Stimulated activated CD8-positive, alpha-beta memory T cell treated with anti-CD3 and anti-CD28 coated beads, Interleukin-7, amount 100 ng/mL, for 1 hour (primary cell): ENCODE measurements at places on chromosomes 5 and 9.

DNA sequence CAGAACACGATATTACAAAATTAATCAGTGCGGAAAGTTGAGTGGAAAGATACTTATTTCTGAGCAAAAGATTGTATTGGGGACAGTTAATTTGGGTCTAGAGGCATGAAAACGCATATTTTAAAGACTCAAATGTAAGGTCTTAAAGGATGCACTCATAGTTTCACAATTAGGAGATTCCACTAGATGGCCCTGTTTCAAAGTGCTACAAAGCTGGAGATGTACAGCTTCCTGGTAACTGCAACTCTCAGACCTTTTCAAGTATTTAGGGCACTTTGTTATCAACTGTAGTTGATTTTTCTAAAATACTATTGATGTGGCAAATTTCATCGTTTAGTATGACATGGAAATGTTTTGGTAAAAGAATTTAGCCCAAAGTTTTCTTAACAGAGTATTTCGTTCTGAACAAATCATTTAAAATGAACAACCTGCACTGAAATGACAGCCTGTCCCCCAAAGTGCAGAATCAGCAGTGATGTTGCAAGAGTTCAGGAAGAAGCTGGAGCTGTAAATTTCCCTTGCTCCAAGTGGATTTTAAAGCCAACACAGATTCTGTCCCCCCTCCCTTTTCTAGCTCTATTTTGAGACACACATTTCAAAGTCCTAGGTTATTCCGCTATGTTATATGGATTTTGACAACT lies 16.2 kb upstream of the NDUFB6 start:
- no peak for DNase-seq

DNA sequence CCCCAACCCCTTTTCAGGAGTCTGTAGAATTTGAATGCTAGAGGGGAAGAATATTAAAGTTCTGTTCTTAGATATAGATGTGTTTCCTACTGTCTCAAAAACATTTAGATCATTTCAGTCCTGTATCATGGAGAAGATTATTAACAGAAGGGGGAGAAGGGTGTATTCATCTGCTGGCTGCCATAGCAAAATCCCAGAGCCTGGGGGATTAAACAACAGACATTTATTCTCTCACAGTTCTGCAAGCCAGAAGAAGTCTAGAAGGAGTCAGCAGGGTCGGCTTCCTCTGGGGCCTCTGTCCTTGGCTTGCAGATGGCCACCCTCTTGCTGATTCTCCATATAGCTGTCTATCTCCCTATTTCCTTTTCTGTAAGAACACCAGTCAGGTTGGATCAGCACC lies 150.1 kb upstream of the OTULINL start:
- DNase-seq, result no peak

GRCh38 chr5:75608870-75609269 lies 2.4 kb upstream of the ANKDD1B start:
- no peak for DNase-seq

DNA sequence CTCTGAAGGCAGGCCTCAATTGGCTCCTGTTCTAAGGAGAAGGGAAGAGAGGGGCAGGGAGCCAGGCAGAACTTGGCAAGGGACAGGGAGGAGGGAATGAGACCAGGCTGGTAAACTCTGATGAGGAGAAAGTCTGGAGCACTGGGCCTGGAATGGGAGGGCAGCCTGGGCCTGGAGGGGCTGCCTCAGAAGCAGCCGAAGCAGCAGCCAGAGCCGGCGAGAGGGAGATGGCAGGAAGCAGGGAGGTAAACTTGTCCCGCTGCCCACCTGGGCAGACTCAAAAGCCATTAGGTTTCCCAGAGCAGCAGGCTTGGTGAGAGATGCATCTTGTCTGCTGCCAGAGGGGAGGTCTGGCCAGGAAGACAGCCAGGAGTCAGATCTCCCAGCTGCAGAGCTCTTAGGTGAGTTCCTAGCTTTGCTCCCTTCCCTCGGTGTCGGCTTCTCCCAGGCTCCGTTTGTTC lies 37.0 kb upstream of the CRB2 start:
- no peak for DNase-seq

DNA sequence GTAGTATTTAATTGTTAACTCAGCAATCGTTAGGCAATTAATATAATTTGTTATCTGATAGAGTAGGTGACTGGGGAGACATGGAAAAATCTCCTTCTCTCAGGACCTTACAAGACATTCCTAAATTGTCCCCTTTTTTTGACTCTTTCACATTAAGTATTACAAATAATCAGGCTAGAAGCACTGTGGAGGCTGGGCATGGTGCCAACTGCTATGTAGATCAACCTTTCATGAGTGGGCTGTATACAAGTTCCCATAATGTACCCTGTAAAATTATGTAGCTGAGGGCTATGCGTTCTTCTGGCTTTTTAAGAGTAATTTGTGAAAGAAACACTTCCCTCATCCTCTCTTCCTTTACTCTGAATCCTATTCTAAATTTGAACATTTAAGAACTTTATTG lies 140.2 kb downstream of the NFIB start:
- DNase-seq, result no peak

GRCh38 chr5:139772089-139772791 lies 23.4 kb upstream of the PSD2 start:
- no peak for DNase-seq

DNA sequence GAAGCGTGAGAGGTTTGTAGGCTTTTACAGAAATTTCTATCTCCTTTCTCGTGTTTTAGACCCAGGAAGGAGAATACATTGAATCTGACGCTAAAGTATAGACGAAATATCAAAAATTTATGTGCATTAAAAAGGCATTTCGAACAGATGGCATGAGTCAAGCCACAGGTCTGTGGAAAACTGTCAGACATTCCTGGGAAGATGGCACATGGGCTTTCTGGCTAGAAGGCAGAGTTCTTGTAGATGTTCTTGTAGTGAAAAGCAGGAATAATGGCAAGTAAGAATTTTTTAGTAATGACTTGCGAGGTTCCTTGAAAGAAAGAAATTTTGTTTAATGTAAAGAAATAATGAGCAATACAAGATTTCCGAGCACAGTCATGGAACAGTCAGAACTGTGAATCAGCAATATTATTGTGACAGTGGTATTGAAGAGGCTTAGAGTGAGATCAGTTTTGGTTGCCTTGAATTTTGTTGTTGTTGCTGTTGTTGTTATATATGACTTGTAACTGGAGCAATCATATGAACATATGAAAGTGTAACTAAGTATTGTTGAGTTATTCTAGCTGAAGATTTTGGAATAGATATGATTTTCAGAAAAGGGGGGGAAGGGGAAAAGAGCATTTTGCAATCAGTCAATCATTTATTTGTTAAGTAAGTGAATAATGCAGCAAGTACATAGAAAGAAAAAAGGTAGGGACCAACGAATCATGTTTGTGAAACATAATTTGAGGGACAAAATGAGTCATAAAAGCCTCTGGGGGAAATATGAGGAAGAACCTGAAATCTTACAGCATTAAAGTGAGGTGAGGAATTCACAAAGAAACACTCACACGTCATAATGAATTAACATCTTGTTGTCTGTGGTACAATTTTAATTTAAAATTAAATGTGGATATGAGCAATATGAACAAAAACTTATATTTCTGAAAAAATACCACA lies 339.0 kb upstream of the CTNND2 start:
- no peak for DNase-seq

GRCh38 chr5:112635771-112636731 lies 101.6 kb upstream of the APC start:
- DNase-seq, result no peak

DNA sequence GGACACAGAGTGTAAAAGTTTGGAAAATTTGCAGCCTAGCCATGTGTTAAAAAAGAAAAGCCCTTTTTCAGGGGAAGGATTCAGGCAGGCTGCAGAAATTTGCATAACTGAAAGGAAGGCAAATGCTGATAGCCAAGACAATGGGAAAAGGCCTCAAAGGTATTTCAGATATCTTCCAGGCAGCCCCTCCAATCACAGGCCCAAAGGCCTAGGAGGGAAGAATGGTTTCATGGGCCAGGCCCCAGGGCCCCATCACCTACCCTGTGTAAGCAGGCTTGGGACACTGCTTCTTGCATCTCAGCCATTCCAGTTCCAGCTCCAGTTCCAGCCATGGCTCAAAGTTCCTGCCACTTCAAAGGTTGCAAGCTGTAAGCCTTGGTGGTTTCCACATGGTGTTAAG lies 4.8 kb downstream of the S100Z start:
- no peak for DNase-seq

DNA sequence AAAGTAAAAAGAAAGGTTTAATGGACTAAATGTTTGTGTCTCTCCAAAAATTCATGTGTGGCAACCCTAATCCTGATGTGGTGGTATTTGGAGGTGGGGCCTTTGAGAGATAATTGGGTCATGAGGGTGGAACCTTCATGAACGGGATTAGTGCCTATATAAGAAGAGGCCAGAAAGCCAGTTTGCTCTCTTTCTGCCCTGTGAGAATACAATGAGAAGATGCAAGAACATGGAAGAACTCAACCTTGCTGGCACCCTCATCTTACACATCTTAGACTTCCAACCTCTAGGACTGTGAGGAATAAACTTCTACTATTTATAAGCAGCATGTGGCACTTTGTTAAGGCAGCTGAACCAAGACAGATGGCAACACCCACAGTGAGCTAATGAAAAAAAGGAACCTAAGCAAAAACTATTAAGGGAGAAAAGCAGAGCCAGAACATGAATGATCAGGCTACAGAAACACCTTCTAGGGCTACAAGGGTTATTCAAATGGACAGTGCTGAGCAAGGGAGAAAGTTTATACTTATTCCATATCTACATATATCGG lies 159.5 kb downstream of the PLK2 start:
- no peak for DNase-seq

DNA sequence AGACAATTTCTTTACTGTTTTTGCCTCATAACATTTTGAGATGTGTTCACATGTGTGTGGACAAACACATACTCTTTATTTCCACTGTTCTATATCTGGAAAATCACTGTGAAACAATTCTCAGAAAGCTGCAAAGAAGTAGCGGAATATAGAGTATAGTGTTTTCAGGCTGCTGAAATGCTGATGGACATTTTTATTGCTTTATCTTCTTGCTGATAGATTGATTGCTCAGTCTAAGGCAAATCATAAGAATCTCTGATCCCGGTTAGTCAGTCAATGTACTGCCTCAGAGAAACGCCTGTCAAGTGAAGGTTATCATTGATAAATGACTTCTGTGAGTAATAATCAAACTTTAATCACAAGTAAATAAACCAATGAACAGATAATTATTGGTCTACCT lies 364.9 kb upstream of the CTNND2 start:
- DNase-seq, result no peak

- no peak for DNase-seq
These were observed 93.3 kb upstream of the MAP1B start for GRCh38 chr5:72013766-72014624.

DNA sequence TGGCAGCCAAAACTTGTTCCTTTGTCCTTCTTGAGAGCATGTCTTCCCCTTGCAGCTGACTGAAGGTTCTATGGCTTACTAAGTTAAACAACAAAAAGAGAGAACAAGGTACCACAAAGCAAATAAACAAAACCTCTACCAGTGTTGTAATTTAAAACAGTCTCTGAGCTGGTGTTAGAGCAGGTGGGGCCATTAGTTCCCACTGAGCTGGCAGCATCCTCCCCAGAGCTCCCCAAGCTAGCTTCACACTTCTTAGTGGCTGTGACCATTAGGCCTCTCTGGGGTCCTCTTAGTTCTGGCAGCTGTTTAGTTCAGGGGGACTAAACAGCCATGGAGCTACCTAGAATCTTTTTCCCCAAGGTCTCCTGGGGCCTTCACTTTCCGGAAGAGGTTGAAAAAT lies 128.6 kb upstream of the ELL2 start:
- DNase-seq, result no peak

DNA sequence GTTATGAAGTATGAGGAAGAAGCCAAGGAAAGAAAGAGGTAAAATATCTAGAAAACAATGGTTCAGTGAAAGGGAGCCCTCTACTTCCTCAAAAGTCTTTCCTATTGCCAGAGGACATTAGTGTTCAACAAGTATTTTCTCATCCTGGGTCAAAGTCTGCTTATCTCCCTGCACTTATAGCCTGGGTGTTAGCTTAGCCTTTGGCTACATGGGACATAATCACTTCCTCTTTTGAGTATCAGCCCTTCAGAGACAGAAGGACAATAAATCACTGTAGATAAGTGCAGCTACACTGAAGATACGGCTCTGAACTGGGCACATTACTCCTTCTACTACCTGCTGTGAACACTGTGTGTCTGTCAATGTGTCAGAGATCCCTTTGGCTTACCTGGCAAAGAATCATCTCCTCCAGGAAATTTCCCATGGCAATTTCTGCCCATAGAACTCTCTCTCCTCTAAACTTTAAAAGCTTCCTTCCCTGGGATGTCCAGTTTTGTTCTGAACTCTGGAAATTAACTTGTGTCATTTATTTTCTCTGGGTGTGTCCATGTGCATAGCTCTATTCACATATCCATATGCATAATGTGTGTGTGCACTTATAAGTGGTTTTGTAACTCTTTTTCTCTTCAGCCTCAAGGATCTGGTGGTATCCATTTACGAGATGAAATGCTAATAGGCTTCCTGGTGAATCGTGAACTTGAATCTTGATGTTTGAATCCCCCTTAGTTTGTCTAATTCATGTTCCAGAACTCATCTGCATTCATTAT lies 30.0 kb upstream of the RECK start:
- no peak for DNase-seq

- DNase-seq, result no peak
These were observed 17.2 kb upstream of the SLC25A51 start for GRCh38 chr9:37921168-37921510.

DNA sequence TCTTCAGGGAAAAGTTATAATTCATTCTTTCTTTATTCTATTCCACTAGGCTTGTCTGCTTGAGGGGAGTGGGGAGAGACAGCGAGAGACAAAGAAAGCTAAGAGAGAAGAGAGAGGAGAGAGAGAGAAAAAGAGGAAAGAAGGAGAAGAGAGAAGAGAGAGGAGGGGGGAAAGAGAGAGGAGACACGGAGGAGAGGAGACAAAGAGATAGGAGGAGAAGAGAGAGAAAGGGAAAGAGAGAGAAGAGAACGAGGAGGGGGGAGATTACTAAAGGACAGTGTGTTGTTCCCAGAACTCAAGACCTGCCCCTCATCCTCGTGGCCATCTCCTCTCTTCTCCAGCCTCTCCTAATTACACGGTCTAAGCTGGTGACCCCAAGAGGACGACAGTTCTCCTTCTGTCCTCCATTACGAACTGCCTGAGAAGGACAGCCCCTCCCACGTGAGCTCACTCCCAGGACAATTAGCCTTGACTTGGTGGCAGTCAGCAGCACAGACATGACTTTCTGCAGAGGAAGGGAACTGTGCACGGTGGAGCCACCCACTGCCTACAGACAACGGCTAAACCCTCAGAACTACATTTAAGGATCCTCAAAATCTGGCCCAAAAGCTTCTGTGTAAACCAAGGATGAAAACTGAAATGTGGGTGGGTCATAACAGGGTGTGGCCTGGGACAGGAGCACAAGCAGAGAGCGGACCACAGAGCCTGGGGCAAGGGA lies 99.1 kb downstream of the COL23A1 start:
- DNase-seq, result no peak

DNA sequence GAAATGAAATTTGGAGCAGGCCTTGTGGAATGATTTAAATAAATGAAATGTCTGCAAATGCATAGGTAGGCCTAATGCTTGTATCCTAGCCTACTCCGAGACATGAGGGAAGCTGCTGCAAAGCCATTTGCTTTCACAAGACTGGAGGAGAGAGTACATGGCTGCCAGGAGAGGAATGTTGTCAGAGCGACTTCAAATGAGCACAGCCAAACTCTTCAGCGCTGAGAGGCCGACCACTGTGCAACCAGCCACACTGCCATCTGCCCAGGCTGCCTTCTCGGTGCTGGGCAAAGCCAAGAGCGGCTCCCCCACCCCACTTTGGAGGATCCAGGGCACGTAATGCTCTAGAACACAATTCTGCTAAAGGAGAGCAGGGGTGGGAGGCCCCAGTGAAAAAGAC lies 122.6 kb downstream of the RASEF start:
- DNase-seq, result no peak
